ENCODE measurements at places on chromosomes 5 and 9.

DNA sequence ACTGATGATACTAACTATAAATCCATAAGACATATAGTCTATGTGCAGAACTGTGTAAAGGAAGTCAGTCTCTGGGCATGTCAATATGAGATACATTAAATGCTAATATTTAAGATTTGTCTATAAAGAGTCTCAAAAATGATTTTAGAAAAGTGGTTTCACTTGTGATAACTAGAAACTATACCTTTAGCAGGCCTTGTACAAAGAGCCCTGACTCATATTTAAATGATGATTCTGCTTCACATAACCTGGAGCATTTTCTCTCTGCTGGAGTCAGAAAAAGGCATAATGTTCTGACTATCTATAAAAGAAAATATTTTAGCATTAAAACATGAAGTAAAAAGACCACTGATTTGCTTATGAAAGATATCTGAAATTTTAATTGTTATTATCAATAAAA is 15.0 kb downstream of the C9orf72 start:
- no peak for DNase-seq

GRCh38 chr5:163089926-163090325 is 347.5 kb upstream of the CCNG1 start:
- no peak for DNase-seq

GRCh38 chr5:151086905-151087360 is 6.1 kb upstream of the TNIP1 start:
- no peak for DNase-seq

GRCh38 chr5:34496260-34496691 is 159.9 kb upstream of the RAI14 start:
- DNase-seq, result no peak

DNA sequence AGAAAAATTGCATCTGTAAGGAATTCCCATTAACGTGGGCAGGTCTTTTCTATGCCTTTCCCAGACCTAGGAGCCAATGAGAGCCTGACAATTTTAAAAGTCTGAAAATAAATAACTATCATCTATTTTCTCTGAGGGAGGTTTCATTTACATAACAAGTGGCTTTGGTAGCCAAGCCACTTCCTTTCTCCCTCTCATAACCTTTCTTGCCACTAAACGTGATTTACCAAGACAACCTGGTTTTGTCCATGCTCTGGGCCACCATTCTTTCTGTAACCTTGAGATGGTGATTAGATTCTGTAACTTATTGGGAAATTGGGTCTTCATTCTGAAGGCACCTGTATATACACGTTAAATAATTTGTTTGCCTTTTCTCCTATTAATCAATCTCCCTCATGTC is 1046.9 kb downstream of the CDH12 start:
- no peak for DNase-seq

DNA sequence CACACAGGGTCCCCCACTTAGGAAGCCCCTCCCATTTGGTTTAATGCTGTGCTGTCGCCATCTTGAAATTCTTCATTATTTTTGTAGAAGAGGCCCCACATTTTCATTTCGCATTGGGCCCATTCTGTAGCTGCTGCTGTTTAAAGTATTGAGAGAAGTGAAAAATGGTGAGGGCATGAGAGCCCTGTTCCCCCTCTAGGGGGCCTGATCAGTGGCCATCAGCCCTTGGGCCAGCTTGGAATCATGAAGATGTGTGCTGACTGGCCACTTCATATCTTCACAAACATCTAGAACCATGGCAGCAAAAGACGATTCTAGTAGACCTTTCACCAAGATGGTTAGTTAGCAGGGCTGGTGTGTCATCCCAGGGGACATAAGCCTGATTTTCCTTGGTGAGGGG is 3.3 kb downstream of the TMEM268 start:
- no peak for DNase-seq

DNA sequence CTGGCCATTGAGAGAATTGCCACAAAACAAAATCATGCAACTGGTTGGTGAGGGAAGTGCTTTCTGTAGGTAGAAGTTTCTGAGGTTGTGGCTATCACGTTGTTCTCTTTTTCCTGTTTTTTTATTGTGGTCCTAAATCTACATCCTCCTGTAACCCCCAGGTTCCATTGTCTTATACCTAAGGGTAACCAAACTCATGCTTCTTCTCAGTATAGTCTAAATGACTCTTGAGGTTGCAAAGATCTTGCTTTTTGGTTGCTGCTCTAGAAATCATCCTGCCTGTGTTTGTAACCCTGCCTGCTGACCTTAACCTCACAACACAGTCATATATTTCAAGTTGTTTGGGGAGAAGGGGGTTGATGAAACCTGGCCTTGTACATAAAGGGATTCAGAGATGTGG is 273.1 kb downstream of the CD180 start:
- no peak for DNase-seq

DNA sequence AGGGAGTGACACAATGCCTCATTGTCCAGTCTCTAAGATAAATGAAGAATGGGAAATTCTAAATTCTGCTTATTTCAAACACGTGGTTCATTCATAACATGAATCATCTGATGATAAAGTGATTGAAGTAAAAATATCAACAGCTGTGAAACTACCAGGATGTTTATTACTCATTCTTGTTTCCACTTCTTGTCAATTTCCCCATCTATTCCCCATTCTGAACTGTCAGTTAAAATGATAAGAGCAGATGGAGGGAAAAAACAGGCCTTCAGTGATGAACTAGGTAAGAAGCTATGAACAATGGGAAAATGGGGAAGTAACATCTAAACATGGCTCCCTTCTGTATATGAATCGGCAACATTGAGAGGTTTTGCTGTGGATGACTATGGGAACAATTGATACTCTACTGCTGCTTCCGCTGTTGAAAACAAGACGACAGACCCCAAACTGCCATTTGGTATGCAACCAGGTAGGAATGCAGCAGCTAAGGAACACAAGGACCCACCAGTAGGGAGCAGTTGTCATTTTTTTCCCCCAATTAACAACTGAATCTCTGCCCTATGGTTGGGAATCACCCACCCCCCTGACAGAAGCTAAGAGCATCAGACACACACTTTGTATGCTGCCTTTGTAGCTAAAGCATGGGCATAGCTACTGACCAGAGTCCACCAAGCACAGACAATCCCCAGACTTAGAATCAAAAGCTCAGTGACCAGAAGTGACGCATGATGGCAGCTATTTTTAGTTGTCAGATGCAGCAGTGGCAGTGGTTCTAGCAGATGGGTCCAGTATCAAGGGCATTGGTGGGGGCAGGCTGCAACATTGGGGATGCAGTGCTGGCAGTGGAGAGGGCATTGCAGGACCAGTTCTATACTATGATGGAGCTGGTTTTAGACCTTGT is 52.9 kb upstream of the ZNF366 start:
- no peak for DNase-seq

DNA sequence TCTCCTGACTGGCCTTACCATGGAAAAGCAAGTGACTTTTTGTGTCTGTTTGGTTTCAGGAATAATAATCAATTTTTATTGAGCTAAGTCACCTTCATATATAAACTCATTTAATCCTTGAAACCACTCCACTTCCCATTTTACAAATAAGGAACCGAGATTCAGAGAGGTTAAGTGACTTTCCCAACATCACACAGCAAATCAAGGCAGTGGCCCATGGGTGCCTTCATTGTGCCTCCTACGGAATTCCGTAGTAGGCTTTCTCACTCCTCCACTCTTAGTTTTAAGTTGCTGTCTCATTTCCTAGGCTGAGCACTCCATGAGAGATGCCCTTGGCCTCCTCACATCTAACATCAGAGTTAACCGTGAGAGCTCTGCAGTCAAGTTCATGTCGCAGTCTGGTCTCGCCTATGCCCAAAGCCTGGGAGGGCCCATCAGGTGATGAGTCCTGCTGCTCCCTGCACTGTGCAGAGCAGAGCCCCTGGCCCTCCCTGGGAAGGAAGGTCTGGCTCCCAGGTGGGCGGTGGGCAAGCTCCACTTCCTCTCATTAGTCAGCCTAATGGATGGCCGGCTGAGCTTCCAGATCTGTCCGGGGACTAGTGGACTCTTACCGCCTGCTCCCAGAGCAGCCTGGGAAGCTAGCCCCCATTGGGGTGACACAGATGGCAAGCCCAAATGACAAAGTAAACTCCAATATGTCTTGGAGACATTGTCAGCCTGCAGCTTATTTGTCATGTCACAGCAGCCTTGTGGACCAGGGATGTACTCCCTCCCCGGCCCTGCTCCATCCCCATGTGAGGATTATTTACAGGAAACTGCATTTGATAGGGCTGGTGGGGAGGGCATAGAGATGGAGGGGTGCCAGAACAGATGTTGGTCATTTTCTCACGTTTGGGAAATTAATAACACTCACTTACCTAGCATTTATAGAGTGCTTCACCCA is 123.4 kb downstream of the MVB12B start:
- DNase-seq, result no peak

- DNase-seq, result no peak
These were observed 11.3 kb downstream of the MSX2 start for GRCh38 chr5:174735498-174736330.

DNA sequence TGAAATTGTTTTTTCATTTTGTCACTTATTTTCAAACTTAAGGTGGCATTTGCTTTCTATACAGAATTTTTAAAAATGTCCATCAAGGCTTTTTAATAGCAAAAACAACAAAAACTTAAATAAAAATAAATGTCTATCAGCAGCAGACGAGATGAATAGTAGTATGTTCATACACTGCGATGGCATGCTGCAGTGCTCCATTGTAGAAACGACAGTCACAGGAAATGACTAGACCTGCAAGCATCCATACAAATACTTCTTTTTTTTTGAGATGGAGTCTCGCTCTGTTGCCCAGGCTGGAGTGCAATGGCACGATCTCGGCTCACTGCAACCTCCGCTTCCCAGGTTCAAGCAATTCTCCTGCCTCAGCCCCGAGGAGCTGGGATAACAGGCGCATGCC is 41.4 kb downstream of the COL23A1 start:
- DNase-seq, result no peak

Measured in iPS DF 6.9 (cell line).